HepG2 (cell line): ENCODE measurements at places on chromosomes 4 and X. TPM values are rescaled to one million over a fixed set of nuclear protein-coding genes. Genes with fewer than 3 reads are reported as not detected.

Gene NAA11
- total RNA-seq, result not detected in 2 replicates

Gene LPAR4
- not detected in 2 replicates for total RNA-seq

GRCh38 chrX:45849261-45849862 lies 648.7 kb upstream of the DIPK2B start:
- peak; percentile 61 for DNase-seq

- DNase-seq, result no peak
These were observed 291.8 kb downstream of the FBXW7 start for GRCh38 chr4:152243896-152244595.

GRCh38 chr4:33369446-33369845 lies 2649.3 kb downstream of the PCDH7 start:
- no peak for DNase-seq

- no peak for DNase-seq
These were observed 9.2 kb upstream of the TREX2 start for GRCh38 chrX:153454901-153455550.

GRCh38 chrX:17488036-17488435 lies 113.0 kb downstream of the NHS start:
- no peak for DNase-seq

GRCh38 chrX:138690591-138690990 lies 20.9 kb downstream of the FGF13 start:
- no peak for DNase-seq

GRCh38 chrX:65751519-65751918 lies 84.1 kb downstream of the MSN start:
- no peak for DNase-seq

Gene C4orf50
- not detected in 2 replicates for total RNA-seq

DNA sequence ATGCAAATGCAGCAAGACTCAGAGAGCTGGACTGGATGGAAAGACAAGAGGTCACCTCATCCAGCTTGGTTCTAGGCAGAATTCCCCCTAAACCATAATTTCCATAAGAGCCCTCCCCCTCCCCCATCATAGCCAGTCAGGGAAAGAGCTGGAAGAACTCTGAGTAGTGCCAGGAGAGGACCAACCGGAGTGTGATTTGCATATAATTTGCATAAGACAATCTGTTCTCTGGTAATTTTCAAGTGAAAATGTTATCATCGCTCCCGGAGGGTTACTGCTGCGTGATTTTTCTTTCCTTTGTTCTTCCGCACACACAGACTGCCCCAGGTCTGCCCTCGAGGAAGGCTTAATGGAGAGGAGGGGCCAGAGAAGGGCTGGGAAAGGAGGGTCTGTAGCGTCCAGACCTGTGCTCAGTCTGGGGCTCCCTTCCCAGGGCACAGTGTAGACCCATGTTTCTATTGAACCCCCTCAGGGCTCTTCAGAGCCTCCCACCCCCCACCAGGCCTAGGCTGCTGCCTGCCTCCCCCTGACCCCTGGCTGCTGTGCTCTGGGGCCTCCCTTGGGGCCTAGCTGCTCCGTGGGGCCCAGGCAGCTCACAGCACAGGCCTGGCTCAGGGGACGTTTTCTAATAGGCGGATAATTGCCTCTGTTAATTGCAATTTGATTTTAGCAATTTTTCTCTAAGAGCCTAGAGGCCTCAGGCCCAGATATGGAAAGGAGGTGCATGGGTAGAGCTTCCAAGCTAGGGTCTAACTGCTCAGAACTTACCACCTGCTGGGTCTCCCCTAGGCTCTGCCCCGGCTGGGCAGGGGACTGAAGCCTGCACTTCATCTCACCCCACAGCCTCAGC lies 90.4 kb upstream of the PJA1 start:
- DNase-seq, result no peak
